ENCODE measurements at places on chromosomes 6 and 20. TPM values are rescaled to one million over a fixed set of nuclear protein-coding genes. Genes with fewer than 3 reads are reported as not detected.

Gene DSE
- polyA plus RNA-seq: 16.8 TPM

Gene TMC2
- polyA plus RNA-seq: 0.45 TPM

Gene STMN3
- 23.1 TPM for polyA plus RNA-seq

Gene SERINC3
- polyA plus RNA-seq: 69.2 TPM

Gene KLHDC3
- 91.8 TPM for polyA plus RNA-seq

Data from large intestine (tissue), 12 donors.